ENCODE measurements at places on chromosomes 16 and 17.

DNA sequence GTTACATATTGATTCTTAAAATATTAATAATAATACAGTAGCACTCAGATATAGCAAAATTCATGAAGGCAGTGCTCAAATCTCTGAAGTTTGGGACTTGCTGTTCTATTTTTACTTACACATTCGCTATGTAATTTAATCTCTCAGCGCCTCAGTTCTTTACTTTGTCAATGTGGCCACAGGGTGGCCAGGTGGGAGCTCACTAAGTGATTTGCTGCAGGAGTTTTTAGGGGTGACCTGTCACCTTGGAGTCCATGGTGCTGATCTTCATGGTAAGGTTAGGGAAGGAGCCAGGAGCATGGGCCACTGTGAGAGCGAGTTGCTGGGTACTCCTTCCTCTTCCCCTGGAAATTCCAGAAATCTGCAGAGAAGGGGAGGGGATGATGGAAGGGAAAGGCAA is 28.1 kb downstream of the VWA3A start:
- DNase-seq: no peak

GRCh38 chr17:50263331-50264262 is 10.7 kb upstream of the TMEM92 start:
- no peak for DNase-seq

GRCh38 chr17:29102046-29102445 is 59.1 kb downstream of the PIPOX start:
- peak; percentile 32 for DNase-seq

- no peak for DNase-seq
Observed at GRCh38 chr17:32323046-32323445, 18.9 kb downstream of the C17orf75 start.

DNA sequence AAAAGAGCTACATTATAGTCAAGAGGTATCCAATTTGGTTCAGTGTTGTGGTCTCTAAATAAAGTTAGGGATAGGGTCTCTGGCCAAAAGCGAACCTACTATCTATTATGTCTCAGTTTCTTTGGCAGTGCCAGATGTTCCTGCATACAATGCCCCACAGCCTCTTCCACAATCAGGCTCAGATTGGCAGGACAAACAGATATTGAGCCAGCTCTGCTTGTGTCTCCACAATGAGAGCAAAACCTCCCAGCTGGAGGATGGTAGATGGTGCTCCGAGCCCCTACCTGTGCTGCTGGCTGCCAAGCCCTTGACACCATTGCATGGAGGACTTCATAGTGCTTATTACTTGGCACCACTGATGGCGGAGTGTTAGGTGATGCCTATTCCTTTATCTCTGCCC is 19.7 kb downstream of the PHAF1 start:
- DNase-seq: no peak

- peak; percentile 28 for DNase-seq
Observed at GRCh38 chr16:22318690-22319358, 21.6 kb downstream of the POLR3E start.

- DNase-seq: peak; percentile 18
Observed at GRCh38 chr16:65767125-65767524, 599.4 kb upstream of the CDH5 start.

DNA sequence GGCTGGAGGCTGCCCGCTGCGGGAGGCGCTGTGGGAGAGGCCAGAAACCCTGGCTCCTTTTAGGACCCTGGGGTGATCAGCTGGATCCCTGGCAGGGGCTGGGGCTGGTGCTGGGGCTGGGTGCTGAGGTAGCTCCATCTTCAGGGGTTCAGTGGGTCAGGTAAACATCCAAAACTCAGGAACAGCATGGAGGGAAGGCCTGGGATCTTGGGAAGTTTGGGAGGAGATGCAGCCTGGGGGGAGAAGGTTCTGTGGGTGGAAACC is 21.0 kb downstream of the ADGRG5 start:
- no peak for DNase-seq

DNA sequence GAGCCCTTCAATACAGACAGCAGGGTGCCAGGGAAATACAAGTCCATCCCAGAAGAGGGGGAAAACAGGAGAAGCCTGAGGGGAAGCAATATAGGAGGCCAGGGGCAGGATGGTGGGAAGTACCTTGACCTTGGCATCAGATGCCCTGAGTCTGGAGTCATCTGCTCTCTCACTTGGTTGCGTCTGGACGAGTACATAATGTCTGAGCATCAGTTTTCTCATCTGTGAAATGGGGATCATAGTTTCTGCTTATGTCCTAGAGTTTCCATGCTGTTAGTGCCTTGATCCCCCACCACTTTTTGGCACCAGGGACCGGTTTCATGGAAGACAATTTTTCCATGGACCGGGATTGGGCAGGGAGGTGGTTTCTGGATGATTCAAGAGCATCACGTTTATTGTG is 2.3 kb downstream of the STAT5A start:
- DNase-seq: no peak

GRCh38 chr16:58543685-58544084 is 28.4 kb downstream of the SETD6 start:
- no peak for DNase-seq

- no peak for DNase-seq
Observed at GRCh38 chr16:35795361-35796029, 2336.1 kb downstream of the TP53TG3F start.

- no peak for DNase-seq
Observed at GRCh38 chr17:46935658-46936266, 12.8 kb downstream of the GOSR2 start.

GRCh38 chr16:23408823-23409298 is 44.1 kb downstream of the COG7 start:
- DNase-seq: peak; percentile 40

- DNase-seq: no peak
Observed at GRCh38 chr17:54754560-54754959, 146.1 kb upstream of the TOM1L1 start.

DNA sequence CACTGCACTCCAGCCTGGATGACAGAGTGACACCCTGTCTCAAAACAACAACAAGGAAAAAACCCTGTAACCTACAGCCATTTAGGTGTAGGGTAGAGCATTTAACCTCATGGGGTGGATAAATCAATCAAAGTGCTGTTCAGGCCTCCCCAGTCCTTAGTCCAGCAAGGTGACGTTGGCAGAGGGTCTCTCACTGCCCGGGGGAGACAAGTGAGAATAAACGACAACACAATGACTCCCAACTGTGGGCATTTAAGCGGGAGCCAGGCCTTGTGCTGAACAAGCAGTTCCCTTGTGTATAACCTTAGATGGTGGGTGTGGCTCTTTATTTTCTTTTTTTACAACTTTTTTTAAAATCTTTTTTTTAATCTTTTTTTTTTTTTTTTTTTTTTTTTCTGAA is 29.3 kb downstream of the TMEM92 start:
- DNase-seq: no peak

DNA sequence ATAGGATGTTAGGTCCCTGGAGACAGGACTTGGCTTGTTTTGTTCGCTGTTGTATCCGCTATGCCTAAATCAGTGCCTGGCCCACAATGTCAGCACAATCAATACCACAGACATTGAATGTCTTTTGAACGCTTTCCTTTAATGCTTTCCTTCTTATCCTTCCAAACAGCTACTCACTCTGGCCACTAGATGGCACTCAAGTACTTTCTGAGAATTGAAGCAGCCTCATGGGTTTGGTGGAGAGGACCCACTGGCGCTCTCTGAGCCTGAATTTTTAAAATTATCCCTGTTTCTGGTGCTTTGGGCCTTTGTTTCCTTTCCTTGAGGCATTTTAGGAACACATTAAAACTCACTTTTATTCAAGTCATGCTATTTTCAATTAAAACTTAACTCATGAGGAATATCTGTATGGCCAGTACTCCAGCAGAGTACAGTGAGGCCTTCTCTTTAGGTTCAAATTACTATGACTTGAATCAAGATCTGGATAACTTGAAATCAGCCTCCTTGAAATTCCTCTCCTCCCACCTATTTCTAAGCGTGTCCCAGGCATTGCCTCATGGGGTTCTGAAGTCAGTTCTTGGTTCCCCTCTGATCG is 3.2 kb upstream of the NLRP1 start:
- DNase-seq: peak; percentile 81

DNA sequence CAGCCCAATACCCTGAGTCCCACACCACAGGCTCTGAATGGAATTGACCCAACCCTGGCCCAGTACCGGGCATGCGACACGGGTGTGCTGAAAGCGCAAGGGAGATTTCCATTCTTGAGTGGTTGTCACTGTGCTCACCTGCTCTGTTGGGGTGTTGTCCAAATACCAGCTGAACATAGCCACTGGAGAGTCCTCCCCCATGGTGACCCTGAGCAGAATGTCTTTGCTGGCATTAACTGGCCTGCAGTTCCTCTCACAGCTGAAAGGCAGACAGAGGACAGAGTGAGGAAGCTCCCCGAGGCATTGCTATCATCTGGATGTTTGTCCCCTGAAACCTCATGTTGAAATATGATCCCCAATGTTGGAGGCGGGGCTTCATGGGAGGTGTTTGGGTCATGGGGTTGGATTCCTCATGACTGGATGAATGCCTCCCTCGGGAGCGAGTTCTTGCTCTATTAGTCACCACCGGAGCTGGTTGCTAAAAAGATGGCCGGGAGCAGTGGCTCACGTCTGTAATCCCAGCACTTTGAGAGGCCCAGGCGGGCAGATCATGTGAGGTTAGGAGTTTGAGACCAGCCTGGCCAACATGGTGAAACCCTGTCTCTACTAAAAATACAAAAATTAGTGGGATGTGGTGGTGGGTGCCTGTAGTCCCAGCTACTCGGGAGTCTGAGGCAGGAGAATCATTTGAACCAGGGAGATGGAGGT is 57.3 kb upstream of the BCO1 start:
- peak; percentile 99 for DNase-seq

DNA sequence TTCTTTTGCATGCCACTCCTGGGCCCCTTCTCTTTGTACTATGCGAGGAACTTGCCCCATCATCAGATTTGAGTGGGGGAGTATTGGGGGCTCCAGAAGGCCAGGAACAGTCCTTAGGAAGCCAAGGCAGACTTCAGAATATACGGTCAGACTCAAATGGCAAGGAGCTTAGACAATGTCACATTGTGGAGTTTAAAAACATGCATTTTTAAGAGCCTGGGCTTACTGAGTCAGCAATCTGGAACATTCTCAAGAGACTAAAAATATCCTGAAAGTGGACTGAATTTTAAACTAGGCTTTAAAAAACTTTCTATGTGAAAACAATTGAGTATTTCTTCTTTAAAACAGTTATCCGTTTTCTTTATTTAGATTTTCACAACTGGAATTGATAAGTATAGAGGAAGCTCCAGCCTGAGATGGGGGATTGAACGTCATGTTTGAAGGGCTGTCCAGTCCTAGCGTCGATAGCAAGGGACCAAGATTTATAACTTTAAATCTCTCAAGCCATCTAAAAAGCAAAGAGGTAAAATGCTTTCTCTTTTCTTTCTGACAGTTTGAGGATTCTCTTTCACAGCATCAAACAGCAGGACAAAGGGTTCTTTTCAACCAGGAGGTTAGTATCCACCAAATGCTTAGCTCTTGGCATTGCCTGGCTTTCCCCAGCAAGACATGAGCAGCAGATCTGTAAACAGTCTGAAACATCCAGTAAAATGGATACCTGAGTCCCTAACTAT is 45.8 kb upstream of the CDRT4 start:
- peak; percentile 20 for DNase-seq

- DNase-seq: no peak
Observed at GRCh38 chr16:2778630-2778958, 1.5 kb upstream of the ELOB start.

DNA sequence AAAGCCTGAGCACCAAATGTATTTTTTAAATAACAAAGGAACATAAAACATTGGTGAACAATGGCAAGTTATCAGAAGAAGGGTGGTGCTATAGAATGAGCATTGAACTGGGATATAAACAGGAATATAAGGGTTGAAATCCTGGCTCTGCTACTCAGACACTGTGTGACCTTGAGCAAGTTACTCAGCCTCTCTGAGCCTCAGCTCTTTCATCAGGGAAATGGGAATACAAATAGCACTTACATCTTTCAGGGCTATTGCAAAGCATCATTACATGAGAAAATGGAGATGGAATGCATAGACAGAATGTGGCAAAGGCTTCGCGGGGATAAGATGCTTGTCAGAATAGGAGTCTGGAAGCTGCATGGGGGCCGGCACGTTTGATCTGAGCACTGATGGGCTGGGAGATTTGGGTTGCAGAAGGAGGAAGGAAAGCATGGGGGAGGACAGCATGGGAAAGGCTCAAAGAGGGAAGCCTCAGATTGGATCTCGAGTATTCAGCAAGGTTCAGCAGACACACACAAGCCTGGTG is 4.8 kb upstream of the CDH5 start:
- no peak for DNase-seq

- DNase-seq: peak; percentile 59
Observed at GRCh38 chr17:27339836-27340550, 46.1 kb downstream of the WSB1 start.

DNA sequence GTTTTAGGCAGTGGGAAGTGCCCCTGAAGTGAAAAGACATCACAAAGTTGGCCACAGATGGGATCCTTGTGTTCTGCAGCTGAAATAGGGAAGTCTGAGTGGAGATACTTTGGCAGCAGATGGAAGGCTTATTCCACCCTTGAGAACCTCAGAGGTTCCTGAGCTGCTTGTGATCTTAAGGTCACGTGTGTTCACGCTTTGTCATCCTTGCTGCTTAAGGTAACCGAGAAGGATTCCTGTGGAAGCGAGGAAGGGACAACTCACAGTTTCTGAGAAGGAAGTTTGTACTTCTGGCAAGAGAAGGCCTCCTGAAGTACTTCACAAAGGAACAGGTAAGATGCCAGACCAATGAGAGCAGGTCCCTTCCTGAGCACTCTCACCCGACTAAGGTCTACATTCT is 12.2 kb downstream of the ADAP2 start:
- no peak for DNase-seq

DNA sequence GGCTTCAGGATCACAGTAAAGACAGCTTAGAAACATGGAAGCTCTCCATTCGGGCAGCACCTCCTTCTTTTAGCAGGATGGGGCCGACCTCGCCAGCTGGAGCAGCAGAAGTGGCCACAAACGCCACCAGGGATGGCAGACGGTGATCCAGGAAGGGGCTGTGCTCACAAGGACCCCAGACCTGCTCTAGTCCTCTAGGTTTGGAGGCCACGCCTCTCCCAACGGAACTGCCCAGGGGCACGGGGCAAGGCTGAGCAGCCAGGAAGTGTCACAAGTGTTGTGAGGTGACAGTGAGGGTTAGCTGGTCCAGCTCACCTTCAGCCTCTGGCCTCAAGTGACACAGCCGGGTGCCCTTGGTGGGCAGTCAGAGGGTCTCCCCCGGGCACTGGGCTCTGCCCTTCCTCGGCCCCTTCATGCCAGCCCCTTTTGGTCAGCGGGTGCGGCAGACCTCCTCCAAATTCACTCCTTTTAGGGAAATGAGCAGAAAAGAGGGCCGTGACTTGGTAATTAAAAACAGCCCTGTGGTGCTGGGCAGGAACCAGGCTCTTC is 20.4 kb downstream of the CEP295NL start:
- DNase-seq: no peak
